Activated naive CD4-positive, alpha-beta T cell treated with anti-CD3 and anti-CD28 coated beads for 36 hours (primary cell): ENCODE measurements at places on chromosomes 12 and 14.

DNA sequence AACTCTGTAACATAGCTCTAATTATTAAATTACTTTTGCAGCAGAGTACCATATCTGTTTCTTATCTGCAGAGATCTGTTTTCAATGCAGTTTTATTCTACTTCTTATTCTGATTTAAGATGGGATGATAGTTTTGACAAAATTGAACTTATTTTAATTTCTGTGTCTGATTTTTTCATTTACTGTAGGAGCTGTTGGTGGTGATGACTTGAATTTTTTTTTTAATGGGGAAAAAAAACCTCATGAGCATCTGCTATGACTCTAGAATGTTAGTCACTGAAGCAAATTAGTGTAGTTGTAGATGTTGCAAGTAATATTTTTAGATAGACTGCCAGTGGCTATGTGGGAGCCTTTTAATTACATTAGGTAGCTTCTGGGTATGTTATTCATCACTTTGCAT lies 23.4 kb downstream of the DNM1L start:
- no peak for DNase-seq

GRCh38 chr14:33840797-33841196 lies 110.1 kb downstream of the EGLN3 start:
- DNase-seq = no peak

DNA sequence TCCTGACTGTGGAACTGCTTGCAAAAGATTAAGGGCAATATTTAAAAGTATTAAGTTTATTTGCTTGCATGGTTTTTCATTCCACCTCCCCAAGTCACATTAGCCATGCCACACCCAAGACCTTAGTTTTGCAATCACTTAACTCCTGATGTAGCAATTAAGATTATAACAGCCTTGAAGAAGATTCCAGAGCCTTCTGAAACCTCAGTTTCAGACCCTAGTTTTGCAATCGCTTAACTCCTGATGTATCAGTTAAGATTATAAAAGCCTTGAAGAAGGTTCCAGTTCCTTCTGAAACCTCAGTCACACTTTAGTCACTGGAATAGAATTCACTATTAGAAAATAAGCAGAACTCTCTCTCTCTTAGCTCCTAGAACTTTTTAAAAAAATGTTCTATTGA lies 42.7 kb upstream of the DCN start:
- DNase-seq = no peak

DNA sequence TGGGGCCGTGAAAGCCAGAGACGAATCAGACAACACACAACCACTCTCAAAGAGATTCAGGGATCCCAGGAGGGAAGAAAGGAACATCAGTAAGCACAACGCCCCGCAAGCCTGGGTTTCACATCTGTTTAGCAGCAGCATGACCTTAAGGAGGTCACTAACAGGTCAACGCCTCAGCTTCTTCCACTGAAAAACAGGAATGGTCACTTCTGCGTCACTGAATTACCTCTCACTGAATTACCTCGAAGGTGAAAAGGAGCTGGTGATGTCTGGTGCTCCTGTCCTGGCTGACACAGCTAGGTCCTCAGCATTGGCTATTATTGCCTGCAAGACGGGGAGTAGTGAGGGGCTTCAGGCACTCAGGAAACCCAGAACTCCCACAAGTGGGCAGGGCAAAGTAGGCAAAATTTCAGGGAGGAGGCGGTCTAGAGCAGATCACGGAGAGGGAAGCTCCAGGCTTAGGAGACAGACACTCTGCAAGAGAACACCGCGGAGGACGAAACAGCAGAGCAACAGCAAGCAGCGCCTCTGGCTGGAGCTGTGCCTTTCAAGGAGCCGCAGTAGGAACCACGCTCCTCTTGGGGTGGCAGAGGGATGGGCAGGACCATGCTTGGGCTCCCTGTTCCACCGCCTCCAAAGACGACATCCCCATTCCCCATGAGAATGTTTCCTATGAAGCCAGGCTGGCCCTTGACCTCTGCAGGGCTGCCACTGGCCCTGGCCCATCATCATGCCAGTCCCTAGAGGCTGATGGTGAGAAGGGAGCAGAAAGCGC lies 108.4 kb downstream of the SINHCAF start:
- DNase-seq = no peak

- no peak for DNase-seq
These were observed 48.1 kb upstream of the PZP start for GRCh38 chr12:9256341-9256740.

DNA sequence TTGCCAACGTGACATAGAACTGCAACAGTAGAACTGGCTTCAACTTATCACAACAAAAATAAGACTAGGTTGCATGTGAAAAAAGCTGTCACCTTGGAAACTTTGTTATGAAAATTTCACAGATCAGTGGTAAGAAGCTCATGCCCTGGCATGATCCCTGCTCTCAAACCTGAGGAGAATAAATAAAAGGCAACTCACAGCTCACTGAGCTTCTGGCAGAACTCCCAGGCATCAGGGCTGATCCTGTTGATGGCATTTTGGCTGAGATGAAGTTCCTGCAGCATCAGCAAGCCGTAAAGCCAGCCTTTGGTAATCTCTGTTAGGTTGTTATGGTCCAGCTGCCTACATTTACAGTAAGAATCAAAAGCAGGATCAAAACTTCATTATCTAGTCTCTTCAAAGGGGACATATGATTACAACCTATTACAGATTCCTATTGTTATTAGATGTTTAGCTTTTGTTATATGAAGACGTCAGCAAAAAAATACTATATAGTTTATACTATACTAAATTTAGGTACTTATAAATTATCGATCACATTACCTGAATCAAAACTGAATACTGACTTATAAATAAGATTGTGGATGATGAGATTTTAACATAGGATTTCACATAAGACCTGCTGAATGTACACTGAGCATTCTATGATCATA lies 32.0 kb downstream of the LRIG3 start:
- DNase-seq = no peak

GRCh38 chr14:50403419-50403818 lies 6.7 kb upstream of the CDKL1 start:
- no peak for DNase-seq

DNA sequence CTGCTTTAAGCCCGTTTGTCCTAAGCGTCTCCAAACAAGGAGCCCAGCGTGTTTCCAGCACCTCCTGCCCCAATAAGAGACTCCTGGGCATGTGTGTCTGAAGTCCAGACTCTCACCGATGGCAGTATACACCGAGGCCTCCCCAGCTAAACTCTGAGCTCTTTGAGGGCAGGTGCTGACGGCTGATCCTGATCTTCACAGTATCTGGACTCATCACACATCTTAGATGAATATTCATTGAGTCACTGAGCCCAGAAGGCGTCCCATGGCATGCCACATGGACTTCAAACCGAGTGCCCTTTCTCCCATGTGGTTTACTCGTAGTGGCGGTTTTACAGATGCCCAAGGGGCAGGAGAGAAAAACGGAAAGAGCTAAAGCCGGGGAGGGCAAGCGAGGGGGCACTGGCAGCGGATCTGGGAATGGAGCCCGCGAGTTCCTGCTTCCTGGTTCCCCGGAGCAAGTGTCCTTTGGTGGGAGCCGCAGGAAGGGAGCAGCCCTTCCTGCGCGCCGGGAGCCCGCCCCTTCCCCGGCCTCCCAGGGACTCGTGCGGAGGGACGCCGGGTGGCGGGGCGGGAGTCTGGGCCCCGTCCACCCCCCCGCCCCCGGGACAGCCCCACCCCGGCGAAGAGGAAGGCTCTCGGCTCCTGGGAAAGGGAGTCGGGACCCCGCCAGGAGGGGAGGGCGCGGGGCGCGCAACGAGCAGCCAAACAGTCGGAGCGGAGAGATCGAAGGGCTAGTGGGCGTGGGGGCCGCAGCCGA lies 585 bp upstream of the TEAD4 start:
- peak; percentile 9 for DNase-seq
